ENCODE measurements at places on chromosomes 4 and X. TPM values are rescaled to one million over a fixed set of nuclear protein-coding genes. Genes with fewer than 3 reads are reported as not detected.

Gene ERCC6L
- total RNA-seq, result 34.5 TPM

Gene GYG2
- total RNA-seq, result 44.4 TPM

Gene ARMCX2
- total RNA-seq, result 105 TPM

Gene TBC1D8B
- total RNA-seq, result 1.6 TPM

Gene SH3D19
- 38.3 TPM for total RNA-seq

Gene DAPP1
- not detected for total RNA-seq

Gene SMR3B
- total RNA-seq, result not detected

Gene GPR119
- not detected for total RNA-seq

Gene CUL4B
- 56.5 TPM for total RNA-seq

Gene TAF7L
- total RNA-seq, result not detected

Gene APLN
- total RNA-seq, result 0.46 TPM

Gene FHDC1
- 4.8 TPM for total RNA-seq

Gene NR3C2
- total RNA-seq, result 0.73 TPM

Gene PNMA5
- total RNA-seq, result not detected

Gene SORCS2
- 12.9 TPM for total RNA-seq

Gene PRDX4
- total RNA-seq, result 162 TPM

Gene MAGED4
- 48.2 TPM for total RNA-seq

Gene CENPE
- 55.7 TPM for total RNA-seq

Gene FGFBP2
- 0.15 TPM for total RNA-seq

Gene TBX22
- 0.53 TPM for total RNA-seq

Gene FRMPD3
- 0.04 TPM for total RNA-seq

Gene ADH1B
- not detected for total RNA-seq

Gene EREG
- not detected for total RNA-seq

Gene HNRNPH2
- total RNA-seq, result 64.5 TPM

Gene FGB
- 0.56 TPM for total RNA-seq

Gene CCNQ
- 22.2 TPM for total RNA-seq

Gene PFKFB1
- total RNA-seq, result 0.74 TPM

Gene NDNF
- total RNA-seq, result 4.2 TPM

Gene MMRN1
- 0.37 TPM for total RNA-seq

Gene ANOS1
- total RNA-seq, result 31.3 TPM

Gene PASD1
- total RNA-seq, result not detected

Gene HSFX2
- 0.77 TPM for total RNA-seq

Gene REELD1
- total RNA-seq, result 0.06 TPM

Gene PABPC5
- total RNA-seq, result 5.0 TPM

Gene KIAA1210
- not detected for total RNA-seq

Gene KDR
- total RNA-seq, result 2.4 TPM

Gene RASGEF1B
- 9.4 TPM for total RNA-seq

Gene IL3RA
- total RNA-seq, result not detected

Gene CEP44
- 76.1 TPM for total RNA-seq

Gene TRIM61
- not detected for total RNA-seq

Gene HTR2C
- 1.7 TPM for total RNA-seq

Gene ANKRD50
- 47.5 TPM for total RNA-seq

Gene PRDM5
- total RNA-seq, result 36.2 TPM

Gene EXOC1L
- total RNA-seq, result not detected

Gene FRG2
- total RNA-seq, result not detected

Gene SHROOM4
- total RNA-seq, result 3.0 TPM

Gene CORIN
- total RNA-seq, result not detected

Gene DDX60
- 7.8 TPM for total RNA-seq

Gene HSFX3
- not detected for total RNA-seq

Gene EIF4E
- 340 TPM for total RNA-seq

Gene DCLK2
- 7.9 TPM for total RNA-seq

Gene IDUA
- total RNA-seq, result 0.47 TPM

Gene ZNF732
- not detected for total RNA-seq

Gene TLR1
- 0.03 TPM for total RNA-seq

Gene PRR32
- total RNA-seq, result not detected
